ENCODE measurements at places on chromosomes 3 and 15.

- no peak for DNase-seq
Measured at GRCh38 chr3:161221806-161222600, 892 bp downstream of the NMD3 start.

DNA sequence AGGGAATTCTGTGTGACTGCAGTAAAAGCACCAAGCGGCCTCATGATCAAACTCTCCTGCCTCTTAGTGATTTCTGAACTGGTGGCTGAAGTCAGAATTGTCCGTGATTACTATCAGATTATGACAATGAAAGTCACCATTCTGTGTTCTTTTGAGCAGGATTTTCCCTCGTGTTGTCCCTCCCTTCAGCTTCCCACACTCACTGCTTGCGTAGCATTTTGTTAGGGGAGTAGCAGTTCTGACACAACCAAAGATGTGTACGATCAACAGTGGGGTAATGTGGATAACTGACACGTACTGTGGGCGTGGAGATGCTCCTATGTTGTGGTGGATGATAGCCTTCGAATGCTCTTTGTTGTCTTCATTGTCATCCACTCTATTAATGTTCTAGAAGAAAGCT lies 67.8 kb upstream of the ICE2 start:
- DNase-seq: no peak

- DNase-seq: no peak
Measured at GRCh38 chr3:155188031-155188430, 105.5 kb downstream of the STRIT1 start.

DNA sequence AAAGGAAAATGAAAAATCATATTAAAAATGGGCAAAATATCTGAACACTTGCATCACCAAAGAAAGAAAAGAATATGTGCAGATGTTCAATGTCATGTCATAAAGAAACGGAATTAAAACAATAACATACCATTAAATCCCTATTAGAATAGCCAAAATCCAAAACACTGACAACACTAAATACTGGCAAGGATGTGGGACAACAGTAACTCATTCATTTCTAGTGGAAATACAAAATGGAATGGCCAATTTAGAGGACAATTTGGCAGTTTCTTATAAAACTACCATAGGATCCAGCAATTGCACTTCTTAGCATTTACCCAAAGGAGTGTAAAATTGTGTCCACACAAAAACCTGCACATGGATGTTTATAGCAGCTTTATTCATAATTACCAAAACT lies 542.5 kb upstream of the UBE2E2 start:
- DNase-seq: no peak

DNA sequence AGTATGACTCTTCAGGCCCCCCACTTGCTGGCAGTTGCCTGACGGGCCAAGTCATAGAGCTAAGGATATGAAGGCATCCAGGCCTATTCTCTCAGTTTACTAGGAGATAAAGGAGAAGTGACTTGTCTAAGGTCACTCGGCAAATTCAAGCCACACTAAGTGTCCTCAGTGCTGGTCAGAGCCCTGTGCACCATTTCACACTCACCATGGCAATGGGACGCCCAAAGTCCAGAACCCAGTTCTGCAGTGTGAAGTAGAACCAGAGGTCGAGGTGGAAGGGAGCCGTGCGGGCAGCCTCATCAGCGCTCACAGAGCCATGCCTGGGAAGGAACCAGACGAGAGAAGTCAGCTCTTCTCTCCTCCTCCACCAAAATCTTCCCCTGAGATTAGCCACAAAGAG lies 11.2 kb downstream of the CLN6 start:
- no peak for DNase-seq
